ENCODE measurements at places on chromosomes 11 and 22. TPM values are rescaled to one million over a fixed set of nuclear protein-coding genes. Genes with fewer than 3 reads are reported as not detected.
A peak's percentile ranks its signal among the peaks of the same experiment; 100 is the strongest.

FAM180B gene
- total RNA-seq, result 0.83 TPM

- no peak for DNase-seq
These were observed 406.3 kb downstream of the BUD13 start for GRCh38 chr11:116366451-116366850.

GRCh38 chr11:134340354-134340964 lies 8.7 kb downstream of the GLB1L2 start:
- no peak for DNase-seq

GRCh38 chr22:43057641-43058040 lies 31.6 kb downstream of the TTLL1 start:
- DNase-seq, result no peak

BIK gene
- total RNA-seq, result 6.0 TPM

DNA sequence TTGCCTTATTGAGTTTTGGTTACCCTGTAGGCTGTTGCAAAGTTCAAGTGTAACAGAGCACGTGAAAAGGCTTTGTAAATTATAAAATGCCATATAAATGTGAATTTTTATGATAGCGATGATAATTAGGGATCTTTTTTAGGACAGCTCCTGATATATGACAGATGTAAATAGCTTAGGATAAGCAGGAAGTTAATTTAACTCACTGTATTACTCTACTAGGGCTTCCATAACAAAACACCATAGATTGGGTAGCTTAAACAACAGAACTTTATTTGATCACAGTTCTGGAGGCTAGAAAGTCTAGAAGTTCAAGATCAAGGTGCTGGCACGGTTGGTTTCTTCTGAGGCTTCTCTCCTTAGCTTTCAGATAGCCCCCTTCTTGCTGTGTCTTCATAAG lies 17.0 kb upstream of the PDE3B start:
- no peak for DNase-seq

DNA sequence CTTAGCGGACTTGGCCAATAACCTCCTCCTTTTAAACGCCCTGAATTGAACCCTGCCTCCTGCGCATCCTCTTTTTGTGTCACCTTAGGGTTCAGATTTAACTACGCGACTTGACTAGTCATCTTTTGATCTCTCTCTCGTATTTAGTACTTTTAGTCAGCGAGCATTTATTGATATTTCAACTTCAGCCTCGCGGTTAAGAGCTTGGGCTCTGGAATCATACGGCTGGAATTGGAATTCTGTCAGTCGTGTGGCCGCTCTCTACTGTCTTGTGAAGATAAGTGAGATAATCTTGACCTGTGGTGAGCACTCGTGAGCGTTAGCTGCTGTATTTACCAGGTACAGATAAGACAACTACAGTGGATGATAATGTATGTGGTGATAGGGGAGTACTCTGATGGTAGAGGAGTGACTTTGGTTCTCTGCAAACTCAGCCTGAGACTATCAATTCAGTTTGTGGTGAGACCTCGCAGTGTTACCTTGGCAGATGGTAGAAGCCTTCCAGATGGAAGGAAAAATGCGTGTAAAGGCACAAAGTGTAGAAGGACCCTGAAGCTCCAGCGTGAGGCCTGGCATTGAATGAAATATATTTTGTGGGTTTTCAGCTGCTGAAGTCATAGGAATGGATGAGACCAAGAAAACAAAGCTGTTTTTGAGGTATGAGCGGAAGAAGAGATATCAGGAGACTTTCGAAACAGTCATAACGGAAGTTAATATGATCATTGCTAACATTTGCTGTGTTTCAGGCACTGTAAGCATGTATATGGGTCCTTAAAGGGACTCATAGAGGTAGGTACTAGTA lies 682 bp downstream of the ATM start:
- DNase-seq, result no peak

- no peak for DNase-seq
These were observed 66.6 kb downstream of the CACNG2 start for GRCh38 chr22:36636916-36637315.

SAA2 gene
- total RNA-seq, result not detected

MRGPRX3 gene
- total RNA-seq, result not detected

- DNase-seq, result no peak
These were observed 299.5 kb downstream of the BUD13 start for GRCh38 chr11:116473206-116473769.

DNA sequence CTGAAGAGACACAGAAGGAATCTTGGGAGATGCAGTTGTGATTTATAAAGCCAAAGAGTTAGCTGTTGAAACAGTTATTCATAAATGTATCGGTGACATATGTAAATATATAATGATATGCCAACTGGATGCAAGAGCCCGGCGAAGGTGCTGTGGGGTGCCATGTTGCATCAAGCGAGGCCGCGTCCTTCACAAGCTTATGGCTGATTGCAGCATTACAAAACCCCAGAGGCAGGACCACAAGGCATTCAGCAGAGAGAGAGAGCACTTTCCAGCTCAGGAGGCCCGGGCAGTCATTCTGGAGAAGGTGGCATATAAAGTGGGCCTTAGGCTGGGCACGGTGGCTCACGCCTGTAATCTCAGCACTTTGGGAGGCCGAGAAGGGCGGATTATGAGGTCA lies 65.6 kb downstream of the LARGE1 start:
- no peak for DNase-seq

NPAS4 gene
- total RNA-seq, result not detected

DNA sequence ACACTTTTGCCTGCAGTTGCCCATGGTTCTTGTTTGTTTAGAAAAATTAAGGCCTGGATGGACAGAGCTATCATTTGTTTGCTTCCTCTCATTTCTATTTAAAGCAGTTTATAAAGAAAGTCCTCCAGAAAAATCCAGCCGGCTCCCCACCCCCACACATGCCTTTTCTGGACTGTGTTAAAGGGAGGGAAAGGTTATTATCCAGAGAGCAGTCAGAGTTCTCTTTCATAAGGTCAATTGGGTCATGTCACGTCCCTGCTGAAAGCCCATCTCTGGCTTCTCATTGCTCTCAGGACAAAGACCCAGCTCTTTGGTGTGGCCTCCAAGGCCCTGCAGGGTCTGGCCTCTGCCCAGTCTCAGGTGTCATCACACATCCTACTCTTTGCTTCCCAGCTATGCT lies 9.8 kb upstream of the GRK3 start:
- peak; percentile 5 for DNase-seq

- DNase-seq, result no peak
These were observed 93.3 kb downstream of the BRD1 start for GRCh38 chr22:49734390-49734789.

- DNase-seq, result no peak
These were observed 9.4 kb upstream of the LAYN start for GRCh38 chr11:111531136-111531535.

GRCh38 chr11:1493650-1494244 lies 7.2 kb upstream of the MOB2 start:
- no peak for DNase-seq

PRR14L gene
- total RNA-seq, result 38.8 TPM

DNA sequence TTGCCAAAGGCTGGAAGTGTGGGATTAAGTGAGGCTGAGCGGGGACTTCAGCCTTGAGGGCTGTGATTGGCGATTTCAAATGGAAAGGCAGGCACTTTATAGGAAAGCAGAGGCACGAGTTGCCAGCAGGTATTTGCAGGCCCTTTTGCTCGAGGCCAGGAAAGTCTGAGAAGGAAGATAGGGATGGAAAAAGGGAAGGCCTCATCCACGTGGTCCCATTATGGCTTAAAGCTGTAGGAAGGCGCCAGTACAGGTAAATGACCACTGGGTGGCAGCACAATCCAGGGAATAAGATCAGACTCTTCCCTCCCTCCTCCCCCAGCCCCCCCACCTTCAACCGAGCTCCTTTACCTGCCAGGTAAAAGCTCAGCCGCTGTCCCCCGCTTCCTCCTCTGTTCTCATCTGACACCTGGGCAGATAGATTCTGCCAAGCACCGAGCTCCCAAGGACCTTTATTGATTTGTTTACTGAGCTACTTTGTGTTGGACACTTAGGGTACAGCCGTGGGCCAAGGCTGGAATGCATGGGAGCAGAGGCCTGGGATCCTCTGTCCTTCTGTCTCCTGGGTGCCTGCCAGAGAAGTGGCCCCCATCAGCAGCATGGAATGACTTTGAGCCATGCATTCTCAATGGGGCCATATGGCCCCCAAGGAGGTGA lies 7.5 kb downstream of the P2RX3 start:
- DNase-seq, result peak; percentile 78

OR2D2 gene
- 0.54 TPM for total RNA-seq

DNA sequence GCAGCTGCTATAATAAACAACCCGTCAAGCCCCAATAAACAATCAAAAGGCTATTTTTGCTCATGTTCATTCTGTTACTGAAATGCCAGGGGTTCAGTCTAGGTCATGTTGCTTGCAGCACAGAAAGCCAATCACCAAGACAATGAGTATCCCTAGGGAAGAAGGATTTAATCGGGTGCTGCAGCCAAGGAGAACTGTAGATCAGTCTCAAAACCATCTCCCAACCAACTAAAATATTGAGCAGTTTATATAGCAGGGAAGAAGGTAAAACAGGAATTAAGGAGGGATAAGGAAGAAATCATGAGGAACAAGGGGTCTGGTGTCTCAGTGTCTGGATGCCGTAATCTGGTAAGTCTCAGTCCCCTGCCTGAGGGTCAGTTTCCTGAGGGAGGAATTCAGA lies 169.5 kb downstream of the BLID start:
- DNase-seq, result no peak

DNA sequence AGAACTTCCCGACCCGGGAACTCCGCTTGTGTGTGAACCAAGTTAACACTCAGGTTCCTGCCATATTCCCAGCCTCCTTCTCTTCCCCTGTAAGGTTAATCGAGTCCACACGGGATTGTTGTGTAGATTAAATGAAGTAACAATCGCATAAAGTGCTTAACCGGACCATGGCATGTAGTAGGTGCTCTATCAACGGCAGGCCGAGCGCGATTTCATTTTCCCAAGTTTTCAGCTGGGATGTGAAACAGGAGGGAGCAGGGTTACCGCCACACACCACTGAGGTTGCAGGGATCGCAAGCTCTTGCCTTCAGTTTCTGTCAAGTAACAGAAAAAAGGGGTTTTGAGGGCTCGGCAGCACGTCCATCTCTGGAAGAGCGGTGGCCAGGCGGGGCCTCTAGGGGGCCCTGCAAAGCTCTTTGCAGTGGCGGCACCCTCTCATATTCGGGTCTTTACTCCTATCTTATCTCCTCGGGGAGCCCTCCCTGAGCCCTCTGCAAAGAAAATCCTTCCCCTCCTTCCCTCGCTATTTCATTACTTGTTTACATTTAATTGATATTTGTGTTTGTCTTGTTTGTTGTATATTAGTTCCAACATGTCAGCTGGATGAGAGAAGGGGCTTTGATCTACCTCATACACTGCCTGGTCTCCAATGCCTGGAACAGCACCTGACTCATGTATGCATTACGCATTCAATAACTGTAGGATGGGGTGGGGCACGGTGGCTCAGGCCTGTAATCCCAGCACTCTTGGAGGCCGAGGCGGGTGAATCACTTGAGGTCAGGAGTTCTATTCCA lies 816 bp upstream of the PLEKHA7 start:
- peak; percentile 21 for DNase-seq

DNA sequence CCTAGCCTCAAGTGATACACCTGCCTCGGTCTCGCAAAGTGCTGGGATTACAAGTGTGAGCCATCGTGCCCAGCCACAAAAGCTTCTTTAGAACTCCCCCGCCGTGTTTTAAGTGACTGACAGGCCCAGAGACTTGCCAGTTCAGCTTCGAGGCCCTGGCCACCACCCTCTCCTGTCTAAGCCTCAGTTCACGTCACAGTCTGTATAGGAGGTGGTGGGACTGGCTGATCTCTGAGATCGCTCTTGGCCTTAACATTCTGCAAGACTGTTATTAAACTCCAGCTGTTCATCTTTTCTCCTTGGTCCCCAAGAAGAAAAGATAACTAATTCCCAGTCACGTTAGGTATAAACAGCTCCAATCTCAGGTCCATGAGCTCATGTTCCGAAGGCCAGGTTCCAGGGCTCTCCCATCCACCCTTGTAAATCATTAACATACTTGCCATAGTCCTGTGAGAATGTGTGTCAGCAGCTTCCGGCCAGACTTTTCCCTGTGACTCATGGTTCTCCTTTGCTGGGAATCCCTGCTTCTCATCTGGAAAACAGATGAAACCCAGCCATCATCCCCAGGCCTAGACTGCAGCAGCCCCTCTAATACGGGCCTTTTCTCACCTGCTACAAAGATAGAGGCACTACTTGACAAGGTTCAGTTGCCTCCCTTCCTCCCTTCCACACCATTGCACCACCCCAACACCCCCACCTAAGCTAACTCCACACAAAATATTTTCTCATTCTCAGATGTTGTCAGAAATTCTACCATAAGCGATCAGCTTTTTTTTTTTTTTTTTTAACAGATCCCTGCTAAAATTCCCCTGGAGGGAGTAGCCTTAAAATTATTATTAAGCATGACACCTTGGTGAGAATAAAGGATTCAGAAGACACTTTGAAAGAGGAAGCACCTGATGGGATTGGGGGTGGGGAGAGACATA lies 5.6 kb upstream of the KIAA0930 start:
- no peak for DNase-seq

- no peak for DNase-seq
These were observed 5.0 kb downstream of the PHLDB1 start for GRCh38 chr11:118612378-118612777.

GRCh38 chr22:37566903-37567798 lies 6.9 kb downstream of the CDC42EP1 start:
- DNase-seq, result peak; percentile 91

- DNase-seq, result no peak
These were observed 46.4 kb downstream of the HIPK3 start for GRCh38 chr11:33303541-33303940.

DNA sequence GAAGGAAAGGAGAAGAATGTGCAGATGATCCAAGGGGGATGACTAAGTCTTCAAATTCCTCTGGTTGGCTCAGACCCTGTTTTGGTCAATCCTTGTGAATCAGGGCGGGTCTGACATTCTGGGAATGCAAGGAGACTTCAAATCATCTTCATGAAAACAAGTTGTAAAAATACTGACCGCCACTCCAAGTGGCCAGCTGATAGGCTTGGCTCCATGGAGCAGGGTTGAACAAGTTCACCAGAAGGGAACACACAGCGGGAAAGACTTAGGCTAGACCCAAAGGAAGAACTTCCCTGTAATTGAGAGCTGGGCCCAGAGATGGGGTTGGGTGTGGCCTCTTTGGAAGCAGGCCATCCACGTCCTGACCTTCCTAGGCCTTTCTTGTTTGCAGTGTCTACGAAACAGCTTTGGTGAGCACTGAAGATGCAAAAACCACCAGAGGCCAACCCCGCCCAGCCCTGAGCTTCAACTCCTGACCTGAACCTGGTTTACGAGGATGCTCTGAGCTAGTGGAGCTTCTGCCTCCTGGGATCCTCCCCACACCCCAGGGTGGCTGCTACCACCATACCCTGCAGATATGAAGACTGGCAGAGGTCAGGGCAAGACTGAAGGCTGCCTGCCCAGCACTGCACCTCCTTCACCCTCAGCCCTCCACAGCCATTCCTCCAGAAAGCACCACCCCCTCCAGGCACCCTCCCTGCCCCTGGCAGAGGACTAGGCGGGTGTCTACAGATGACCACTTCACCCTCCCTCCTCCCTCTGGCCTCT lies 26.1 kb downstream of the GDPD5 start:
- DNase-seq, result peak; percentile 10

RTN4R gene
- total RNA-seq, result 8.6 TPM

Data from thyroid gland (tissue), 4 donors.